ENCODE measurements at places on chromosomes 16 and 17.

DNA sequence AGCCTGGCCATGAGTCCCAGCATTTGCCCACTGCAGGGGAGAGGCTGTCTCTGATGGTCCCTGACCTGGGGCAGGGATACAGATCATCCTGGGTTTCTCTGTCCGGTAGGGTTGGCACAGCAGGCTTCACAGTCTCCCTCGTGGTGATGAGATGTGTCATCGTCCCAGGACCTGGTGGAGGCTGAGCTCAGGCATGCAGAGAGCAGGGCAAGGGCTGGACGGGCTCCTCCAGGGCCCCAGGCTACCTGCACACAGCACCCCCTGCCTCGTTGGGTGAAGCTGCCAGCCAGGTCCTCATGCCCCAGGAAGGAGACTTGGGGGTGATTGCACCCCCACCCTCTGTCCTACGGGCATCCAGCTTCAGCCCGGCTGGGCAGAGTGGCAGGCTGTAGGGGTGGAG, 155.8 kb upstream of the GSE1 start:
- DNase-seq: no peak

- no peak for DNase-seq
These were observed 86.4 kb downstream of the IRX3 start for GRCh38 chr16:54200161-54200534.

DNA sequence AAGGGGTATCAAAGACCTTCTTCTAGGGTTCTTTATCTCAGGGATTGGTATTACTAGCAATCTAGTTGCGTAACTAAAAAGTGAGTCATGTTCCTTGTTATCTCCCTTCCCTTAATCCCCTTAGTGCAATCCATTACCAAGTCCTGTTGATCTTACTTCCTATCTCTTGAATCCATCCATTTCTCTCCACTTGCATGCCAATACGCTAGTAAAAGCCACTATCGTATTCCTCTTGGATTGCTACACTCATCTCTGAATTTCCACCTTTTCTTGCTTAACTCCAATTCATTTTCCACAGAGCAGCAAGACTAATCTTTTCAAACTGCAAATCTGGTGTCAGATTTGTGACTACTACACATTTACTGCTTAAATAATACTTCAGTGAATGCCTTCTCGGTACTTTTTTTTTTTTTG, 1.8 kb upstream of the ADAT1 start:
- no peak for DNase-seq

- DNase-seq: peak; percentile 83
These were observed at the start of gene NUDT16L1 for GRCh38 chr16:4693296-4693955. NUDT16L1 (plus strand) TSS chr16:4693562; CDS start chr16:4693727, 165 bp downstream.

DNA sequence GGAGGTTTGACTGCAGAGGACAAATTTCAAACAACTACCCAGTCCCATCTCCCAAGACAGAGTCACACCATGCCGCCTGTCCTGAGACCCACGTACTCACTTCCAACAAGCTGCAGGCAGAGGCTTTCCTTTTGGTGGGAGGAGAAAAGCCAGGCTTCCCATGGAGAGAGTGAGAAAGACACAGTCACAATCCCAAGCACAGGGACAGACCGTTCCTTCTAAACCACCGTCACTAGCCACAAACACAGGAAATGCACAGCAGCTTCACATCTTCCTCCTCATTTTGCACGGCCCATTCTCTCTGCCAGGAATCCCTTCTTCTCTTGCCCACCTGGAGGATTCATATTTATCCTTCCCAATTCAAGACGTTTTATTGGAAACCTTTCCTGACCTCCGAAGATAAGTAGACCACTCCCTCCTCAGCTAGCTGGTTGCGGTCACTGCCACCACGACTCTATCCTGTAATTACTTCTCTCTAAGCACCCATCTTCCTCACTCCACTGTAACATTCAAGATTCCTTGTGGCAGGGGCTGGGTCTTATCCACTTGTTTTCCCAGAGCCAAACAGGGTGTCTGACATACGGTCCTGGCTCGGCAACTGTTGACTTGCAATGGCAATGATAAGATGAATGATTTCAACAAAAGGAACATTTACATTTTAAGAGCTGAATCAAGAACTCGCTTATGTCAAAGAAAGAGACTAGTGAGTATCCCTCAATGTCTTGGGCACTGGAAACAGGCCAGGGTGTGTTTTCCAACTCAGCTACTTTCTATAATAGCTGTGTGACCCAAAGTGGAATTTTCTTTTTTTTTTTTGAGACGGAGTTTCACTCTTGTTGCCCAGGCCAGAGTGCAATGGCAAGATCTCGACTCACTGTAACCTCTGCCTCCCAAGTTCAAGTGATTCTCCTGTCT, 87.6 kb downstream of the XYLT1 start:
- DNase-seq: no peak

GRCh38 chr17:63116228-63116627, 150.2 kb downstream of the TANC2 start:
- DNase-seq: no peak

DNA sequence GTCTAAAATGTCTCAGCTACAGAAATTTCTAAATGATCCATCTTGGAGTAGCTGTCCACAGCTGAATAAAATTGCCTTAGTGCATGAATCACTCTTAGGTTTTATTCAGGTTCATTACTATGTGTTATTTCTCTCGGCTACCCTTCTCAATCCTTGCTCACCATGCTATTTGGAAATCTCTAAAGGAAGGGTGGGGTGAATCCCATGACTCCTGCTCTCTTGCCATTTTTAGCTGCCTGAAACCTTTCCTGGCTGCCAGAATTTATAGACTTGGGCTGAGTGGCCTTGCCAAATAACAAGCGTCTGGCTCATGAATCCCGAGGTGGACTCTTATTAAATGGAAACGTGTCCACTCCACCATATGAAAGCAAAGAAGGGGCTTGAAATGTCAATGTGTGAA, 936.1 kb upstream of the SOX9 start:
- no peak for DNase-seq

Measured in NCI-H1105 (cell line).